ENCODE measurements at places on chromosomes 16 and 17.

- DNase-seq, result no peak
Observed at GRCh38 chr17:6164996-6165395, 94.8 kb downstream of the WSCD1 start.

GRCh38 chr16:66308096-66308495, 58.4 kb upstream of the CDH5 start:
- no peak for DNase-seq

DNA sequence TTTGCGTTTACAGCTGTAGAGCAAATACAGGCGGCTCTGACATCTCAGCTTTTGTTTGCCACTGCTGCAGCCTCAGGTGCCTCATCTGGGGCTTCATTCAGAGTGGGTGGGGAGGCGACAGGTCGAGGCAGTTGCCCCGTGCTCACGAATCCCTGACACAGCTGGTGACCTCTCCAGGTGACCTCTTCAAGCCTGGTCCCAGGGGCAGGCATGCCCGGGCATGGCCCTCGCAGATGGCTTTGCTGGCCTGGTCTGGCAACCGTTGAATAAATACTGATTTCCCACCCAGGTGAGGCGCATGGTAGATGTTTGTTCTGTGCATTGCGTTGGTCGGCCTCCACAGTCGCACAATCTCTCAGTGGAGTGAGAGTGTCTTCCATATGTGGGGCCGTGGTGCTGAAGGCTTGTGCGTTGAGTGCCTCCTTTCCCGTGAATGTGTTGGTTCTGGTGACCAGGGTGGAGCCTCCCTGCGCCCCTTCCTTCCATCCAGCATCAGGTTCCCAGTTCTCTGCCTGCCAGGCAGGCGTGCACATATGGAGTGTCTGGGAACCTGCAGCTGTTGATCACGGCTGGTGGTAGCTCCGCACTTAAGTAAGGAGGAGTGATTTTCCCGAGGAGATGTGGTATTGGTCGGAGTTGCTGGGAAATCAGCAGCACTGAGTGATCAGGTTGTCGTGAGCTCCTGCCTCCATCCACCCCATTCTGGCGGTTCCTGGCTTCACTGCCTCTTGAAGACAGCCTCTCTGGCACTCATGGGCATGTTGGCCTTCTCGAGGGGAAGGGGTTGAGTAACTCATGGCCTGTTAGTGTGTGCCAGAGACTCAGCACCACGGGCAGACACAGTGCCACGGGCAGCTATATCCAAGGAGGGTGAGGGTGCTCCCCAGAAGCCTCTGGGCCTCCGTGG, 149.7 kb downstream of the RPTOR start:
- no peak for DNase-seq

DNA sequence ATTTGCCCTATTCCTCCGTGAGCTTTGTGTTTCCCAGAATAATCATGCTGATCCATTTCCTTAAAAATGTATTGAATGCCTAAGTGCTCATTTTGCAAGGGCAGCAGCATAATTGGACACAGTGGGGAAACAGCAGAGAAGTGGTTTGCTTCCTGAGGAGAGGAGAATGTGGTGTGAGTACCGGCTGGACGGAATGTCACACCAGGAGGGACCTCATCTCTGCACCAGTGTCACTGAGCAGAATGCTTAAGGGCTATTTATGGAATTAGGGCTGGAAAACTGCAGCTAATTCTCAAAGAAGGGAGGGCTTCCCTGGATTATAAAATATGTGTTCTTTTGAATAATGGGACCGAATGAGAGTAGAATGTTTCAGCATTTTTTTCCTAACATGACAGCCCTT, 1100.6 kb upstream of the RBFOX1 start:
- no peak for DNase-seq

- DNase-seq, result no peak
Observed at GRCh38 chr16:84368308-84368996, at the start of gene ATP2C2. Gene ATP2C2, plus strand, starts transcription at chr16:84368538. Its CDS starts 78 bp downstream, at chr16:84368616.

- DNase-seq, result no peak
Observed at GRCh38 chr16:51450909-51451308, 299.8 kb upstream of the SALL1 start.

DNA sequence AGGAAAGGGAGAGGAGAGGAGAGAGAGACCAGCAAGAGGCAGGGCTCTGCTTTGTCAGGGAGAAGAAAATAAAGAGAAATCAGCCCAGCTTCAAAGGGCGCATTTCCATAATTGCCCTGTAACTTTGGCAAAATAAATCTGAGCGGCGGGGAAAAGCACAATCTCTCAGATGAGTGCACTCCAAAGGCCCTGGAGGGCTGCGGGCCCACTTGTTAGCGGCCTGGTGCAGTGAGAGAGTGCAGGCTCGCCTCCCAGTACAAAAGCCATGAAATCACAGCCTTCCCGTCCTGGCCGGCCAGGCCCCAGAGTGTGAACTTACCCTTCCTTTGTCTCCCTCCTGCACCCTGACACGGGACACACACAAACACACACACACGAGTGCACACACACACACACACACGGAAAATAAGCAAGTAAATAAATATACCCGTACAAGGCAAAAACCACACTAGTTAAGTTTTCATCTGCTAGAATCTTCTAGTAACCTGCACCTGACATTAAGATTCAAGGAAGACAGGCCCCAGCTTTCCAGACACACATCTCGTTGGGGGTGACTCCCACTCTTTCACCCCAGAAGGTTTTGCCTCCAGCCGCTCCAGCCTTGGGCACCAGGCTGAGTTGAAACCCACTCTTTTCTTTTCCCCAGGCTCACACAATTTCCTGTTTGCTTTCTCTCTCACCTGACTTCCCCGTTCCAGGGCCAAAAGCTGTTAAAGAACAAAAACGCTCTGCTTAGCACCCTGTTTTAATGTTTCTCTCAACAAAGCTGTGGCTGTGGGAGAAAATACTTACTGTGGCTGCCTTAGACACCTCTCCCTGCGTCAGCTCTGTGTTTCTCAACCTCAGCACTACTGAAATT, 8.5 kb downstream of the IRX3 start:
- no peak for DNase-seq

DNA sequence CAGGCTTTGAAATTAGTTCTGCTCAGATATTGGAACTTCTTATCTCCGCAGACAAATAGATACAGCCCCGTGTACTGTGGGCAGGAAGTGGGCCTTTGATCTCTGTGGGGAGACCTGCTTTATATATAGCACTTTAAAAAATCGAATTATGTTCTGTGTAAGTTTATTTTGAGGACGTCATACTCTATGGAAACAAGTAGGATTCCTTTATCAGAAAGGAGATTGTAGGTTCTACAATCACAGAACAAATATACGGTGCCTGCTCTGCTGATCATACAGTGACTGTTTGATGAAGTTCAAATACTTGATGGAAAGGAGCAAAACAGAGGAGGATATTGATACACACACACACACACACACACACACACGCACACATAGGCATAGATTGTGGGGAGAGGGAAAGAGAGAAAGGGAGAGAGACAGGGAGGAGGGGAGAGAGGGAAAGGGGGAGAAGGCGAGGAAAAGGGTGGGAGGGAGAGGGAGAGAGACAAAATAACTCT, 14.7 kb upstream of the TMEM220 start:
- DNase-seq, result no peak

DNA sequence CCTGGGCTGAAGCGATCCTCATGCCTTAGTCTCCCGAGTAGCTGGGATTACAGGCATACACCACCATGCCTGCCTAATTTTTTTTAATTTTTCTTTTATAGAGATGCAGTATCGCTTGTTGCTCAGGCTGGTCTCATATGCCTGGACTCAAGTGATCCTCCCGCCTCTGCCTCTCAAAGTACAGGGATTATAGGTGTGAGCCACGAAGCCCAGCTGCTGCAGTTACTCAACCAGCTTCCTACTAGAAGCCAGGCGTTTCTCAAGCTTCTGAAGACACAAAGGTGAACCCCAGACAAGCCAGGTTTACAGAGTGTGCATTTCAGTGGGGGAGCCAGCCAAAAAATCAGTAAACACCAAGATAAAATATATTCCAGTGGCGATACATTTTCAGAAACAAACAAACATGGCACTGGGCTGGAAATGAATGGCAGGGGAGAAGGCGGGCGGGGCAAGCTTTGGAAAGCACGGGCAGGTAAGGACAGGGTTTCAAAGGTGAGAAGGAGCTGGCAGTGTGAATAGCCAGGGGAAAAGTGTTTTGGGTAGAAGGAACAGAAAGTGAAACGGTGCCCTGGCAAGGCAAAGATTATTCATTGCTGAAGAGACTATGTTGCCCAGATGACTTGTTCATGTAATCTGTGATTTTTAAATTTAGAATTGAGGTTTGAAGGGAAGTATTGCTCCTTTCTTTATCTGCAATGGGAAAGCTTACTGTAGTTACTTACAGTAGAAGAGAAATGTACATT, 471.1 kb downstream of the WWOX start:
- no peak for DNase-seq

DNA sequence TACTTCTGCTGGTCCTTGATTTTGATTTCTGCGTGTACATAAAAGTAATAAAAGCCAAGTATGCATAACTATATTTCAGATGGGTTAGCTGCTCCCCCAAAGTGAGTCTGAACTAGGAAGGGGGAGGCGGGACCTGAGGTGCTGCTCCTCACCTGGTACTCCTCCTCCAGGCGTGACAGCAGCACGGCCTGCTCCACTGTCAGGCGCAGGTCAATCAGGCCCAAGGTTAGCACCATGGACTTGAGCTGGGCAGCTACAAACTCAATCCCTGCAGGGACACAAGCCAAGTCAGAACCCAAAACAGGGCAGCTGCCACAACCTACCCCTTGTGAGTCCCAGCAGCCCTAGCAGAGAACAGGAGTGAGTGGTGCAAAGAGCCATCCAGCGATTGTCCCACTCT, 18.0 kb downstream of the ATPAF2 start:
- no peak for DNase-seq

- DNase-seq, result no peak
Observed at GRCh38 chr17:80827646-80828643, 163.7 kb upstream of the CHMP6 start.

DNA sequence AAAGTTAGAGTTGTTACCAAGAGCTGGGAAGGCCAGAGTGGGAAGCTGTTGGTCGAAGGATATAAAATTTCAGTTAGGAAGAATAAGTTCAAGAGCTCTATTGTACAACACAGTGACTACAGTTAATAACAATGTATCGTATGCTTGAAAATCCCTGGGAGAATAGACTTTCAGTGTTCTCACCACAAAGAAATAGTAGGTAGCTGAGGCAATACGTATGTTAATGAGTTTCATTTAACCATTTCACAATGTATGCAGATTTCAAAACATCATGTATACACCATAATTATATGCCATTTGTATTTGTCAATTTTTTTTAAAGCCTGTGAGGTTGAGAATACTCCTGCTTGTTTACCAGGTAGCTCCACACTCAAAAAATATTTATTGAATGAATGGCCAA, 41.5 kb upstream of the MYOCD start:
- DNase-seq, result no peak

DNA sequence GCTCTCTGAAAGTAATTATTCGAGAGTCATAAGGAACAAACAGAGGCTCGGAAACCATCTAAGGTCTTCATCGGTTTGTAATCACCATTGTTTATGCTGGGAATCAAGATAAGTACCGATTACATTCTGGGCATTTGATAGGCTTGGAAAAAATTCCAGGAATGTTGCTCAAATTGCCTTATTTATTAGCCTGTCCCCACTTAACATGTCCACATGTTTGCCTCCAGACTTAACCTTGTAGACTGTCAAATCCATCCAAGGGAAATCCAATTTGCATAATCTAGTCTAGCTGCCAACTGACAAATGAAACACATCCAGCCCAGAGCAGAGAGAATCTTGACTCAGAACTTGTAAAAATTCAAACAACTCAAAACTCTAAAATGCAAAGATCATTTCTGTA, 51.3 kb upstream of the TMC5 start:
- no peak for DNase-seq

DNA sequence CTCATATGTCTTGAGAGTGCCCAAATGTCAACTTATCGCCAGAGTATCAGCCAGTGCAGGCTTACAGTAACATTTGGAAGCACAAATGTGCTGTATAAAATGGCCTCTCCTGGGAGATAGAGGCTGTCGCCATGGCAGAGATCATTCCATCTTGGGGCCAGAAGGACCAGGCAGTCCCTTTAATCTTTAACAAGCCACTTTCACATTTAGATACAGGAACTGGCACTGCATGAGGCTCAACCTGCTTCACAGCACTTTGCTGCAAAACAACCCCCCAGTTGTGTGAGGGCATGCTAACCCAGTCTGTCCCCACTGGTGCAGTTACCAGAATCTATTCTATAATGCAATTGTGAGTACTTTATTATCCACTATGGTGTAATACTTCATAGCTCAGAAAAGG, 4.7 kb upstream of the RFFL start:
- no peak for DNase-seq

- DNase-seq, result no peak
Observed at GRCh38 chr17:14552306-14552705, 251.4 kb downstream of the HS3ST3B1 start.

- no peak for DNase-seq
Observed at GRCh38 chr16:66250686-66251431, 115.6 kb upstream of the CDH5 start.

- no peak for DNase-seq
Observed at GRCh38 chr16:22086440-22086839, 5.9 kb upstream of the VWA3A start.

GRCh38 chr16:47519037-47519436, 57.9 kb downstream of the PHKB start:
- DNase-seq, result no peak

Data from amygdala (tissue), 56 donors.